ENCODE measurements at places on chromosomes 13 and 19. TPM values are rescaled to one million over a fixed set of nuclear protein-coding genes. Genes with fewer than 3 reads are reported as not detected.

DNA sequence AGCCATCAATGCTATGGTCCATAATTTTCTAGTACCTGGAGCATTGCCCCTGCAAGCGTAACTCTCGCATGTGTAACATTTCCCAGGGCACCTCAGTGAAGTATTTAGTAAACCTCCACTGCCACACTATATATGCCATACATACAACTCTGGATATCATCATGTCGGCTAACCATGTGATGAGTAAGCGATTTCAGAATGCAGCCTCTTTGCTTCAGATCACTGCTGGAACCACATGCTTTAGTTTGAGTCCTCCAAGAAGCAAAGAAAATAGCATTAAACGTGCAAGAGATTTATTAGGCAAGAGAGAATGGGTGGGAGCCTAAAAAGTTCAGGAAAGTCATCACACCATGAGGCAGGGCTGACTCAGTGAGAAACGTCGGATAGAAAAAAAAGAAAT lies 635.6 kb upstream of the SLITRK5 start:
- DNase-seq, result no peak

- DNase-seq, result no peak
Measured at GRCh38 chr19:4007836-4008539, 452 bp downstream of the PIAS4 start.

DNA sequence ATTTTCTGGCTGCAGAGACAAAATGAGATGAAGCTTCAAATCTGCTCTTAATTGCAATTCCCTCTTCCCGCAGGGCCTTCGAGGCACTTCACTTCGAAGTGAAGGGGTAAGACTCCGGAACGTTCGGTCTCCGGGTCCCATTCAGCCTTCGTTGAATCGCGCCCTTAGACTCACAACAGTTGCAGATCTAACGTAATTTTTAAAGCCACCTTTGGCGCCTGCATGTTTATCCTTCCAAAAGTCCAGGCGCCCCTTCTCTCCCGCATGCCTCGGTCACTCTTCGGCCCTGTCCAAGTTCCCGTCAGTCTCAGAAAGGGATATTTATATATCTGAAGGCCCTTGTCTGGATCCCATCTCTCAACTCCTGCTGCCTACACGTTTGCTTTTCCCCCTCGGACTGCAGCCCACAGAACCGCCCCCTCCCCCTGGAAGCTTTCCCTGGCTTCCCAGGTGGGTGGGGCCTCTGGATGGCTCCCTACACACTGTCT lies 915 bp upstream of the KCTD12 start:
- peak; percentile 27 for DNase-seq

GRCh38 chr13:32423592-32423991 lies 4.3 kb downstream of the N4BP2L1 start:
- DNase-seq, result no peak

- no peak for DNase-seq
Measured at GRCh38 chr19:8561075-8561764, 16.0 kb downstream of the MYO1F start.

DNA sequence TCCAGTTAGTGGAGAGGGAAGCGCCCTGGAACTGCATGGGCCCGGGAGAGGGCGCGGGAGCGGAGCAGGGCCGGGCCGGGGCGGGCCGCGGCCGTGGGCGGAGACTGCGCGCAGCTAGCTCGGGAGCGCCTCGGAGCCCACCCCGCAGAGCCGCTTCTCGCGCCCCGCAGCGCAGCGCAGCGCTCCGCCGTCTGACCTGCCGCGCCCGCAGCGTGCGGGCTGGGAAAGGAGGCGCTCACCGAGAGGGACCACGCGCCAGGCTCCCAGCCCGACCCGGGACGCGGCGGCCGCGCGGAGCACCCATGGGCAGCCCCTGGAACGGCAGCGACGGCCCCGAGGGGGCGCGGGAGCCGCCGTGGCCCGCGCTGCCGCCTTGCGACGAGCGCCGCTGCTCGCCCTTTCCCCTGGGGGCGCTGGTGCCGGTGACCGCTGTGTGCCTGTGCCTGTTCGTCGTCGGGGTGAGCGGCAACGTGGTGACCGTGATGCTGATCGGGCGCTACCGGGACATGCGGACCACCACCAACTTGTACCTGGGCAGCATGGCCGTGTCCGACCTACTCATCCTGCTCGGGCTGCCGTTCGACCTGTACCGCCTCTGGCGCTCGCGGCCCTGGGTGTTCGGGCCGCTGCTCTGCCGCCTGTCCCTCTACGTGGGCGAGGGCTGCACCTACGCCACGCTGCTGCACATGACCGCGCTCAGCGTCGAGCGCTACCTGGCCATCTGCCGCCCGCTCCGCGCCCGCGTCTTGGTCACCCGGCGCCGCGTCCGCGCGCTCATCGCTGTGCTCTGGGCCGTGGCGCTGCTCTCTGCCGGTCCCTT lies at the start of gene MLNR:
Gene MLNR, plus strand, starts transcription at position 303 of the 820 bp plus-strand sequence. Its CDS starts 0 bp downstream, at position 303.
- no peak for DNase-seq

- DNase-seq, result no peak
Measured at GRCh38 chr19:49155820-49156346, 687 bp upstream of the HRC start.

DNA sequence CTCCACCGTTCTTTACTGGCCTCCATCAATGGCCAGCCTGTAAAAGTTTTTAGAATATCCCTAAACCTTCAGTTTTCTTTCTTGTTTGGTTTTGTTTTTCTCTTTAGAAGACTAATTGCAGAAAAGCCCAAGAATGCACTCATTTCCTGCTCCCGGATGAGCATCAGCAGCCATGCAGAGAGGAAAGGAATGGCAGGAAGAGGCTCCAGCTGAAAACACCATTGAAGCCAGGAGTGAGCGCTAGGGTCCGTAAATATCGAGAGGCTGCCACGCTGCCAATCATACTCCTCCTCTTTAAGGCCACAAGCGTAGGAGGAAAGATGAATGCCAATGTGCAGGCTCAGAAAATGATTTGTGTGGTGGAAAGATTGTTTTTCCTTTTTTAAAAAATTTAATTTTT lies 57.4 kb upstream of the UBE2L5 start:
- DNase-seq, result no peak

- no peak for DNase-seq
Measured at GRCh38 chr19:54281007-54281728, at the start of gene LILRB2. Gene LILRB2, minus strand, starts transcription at chr19:54281110. Its CDS starts 614 bp downstream, at chr19:54280496.

DNA sequence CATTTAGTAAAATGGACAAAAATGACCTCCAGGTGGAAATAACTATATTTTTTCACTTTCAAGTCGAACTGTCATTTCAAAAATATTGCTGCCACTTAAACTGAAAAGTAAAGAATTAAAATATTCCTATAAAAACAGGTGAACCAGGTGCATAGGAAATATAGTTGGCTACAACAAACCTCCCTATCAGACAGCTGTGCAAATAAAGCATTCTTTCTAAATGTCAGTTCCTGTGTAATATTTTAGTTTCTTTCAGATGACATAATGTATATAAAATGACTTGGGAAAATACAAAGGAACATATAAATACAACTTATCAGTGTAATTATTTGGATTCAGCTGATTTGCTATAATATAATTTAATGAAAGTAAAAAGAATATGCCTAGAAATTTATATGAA lies 403.5 kb upstream of the GPC6 start:
- no peak for DNase-seq

- DNase-seq, result peak; percentile 45
Measured at GRCh38 chr19:37551129-37551993, 43.2 kb downstream of the ZNF571 start.

GRCh38 chr13:39682310-39682709 lies 26.8 kb downstream of the COG6 start:
- DNase-seq, result no peak

GRCh38 chr13:95480131-95480545 lies 72.4 kb upstream of the CLDN10 start:
- DNase-seq, result no peak

The ATP7B gene
- 22.6 TPM for polyA plus RNA-seq

The CEACAM8 gene
- not detected for polyA plus RNA-seq

The CGB8 gene
- polyA plus RNA-seq, result not detected

The IRGC gene
- not detected for polyA plus RNA-seq

The FAM124A gene
- polyA plus RNA-seq, result 4.2 TPM

The AXL gene
- 32.1 TPM for polyA plus RNA-seq

The MCF2L gene
- polyA plus RNA-seq, result 45.1 TPM

The SHISA7 gene
- 0.25 TPM for polyA plus RNA-seq

The MTIF3 gene
- polyA plus RNA-seq, result 81.3 TPM

The HSPB6 gene
- 20.2 TPM for polyA plus RNA-seq

The ADAMTSL5 gene
- polyA plus RNA-seq, result 0.99 TPM

The NCAN gene
- polyA plus RNA-seq, result 0.09 TPM

The RGL3 gene
- polyA plus RNA-seq, result 57.9 TPM

The TSKS gene
- not detected for polyA plus RNA-seq

The FAM216B gene
- polyA plus RNA-seq, result not detected

Measured in left renal cortex interstitium (tissue), 4 donors.